Femur (tissue), 1 donor: ENCODE measurements at places on chromosomes 7 and 10.

GRCh38 chr7:119271147-119271779, 1001.7 kb upstream of the KCND2 start:
- no peak for DNase-seq

DNA sequence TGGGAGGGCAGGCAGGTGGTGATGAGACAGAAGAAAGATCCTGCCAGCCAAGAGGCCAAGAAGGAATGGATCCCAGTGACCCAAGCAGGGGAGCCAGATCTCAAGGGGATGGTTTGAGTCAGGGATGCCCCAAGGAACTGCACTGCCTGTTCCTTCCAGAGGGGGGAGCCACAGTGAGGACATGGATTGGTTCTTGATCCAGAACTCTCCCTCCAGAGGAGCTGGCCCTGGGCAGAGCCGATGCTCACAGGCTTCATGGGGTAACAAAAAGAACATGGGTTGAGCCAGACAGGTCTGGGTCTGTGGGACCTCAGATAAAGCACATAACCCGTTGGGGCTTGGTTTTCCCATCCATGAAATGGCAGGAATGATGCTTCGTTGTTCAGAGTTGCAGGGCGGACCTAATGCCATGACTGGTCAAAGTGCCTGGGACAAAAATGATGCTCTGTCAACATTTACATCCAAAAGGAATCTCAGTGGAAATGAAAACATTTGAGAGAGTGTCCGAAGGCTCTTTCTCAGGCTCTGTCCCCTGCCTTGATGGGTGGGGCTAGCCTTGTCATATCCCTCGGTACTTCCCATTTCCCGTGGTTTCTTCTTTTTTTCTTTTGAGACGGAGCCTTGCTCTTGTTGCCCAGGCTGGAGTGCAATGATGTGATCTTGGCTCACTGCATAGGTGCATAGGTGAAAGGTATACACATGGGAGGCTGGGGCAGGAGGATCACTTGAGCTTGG, 4.7 kb upstream of the DENND2A start:
- no peak for DNase-seq

- peak; percentile 86 for DNase-seq
These were observed 137.9 kb upstream of the MKI67 start for GRCh38 chr10:128263891-128264688.

DNA sequence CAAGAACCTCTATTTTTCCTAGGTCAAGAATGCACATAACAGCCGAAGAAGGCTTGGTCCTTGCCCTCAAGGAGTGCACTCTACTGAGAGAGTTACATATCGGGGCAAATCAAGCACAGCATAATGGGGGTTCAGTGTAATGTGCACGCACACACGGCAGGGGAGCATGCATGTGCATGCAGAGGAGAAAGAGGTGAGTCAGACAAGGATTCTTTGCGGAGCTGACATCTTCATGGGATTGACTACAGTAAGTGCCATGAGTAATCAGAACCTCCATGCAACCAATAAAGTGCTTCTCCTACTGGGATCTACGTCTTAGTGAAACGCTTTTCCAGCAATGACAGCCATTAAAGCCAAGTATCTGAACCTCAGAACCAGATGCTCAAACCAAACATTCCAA, 123.6 kb downstream of the RNF216 start:
- no peak for DNase-seq

- no peak for DNase-seq
These were observed 77.6 kb upstream of the A1CF start for GRCh38 chr10:50963063-50963462.

DNA sequence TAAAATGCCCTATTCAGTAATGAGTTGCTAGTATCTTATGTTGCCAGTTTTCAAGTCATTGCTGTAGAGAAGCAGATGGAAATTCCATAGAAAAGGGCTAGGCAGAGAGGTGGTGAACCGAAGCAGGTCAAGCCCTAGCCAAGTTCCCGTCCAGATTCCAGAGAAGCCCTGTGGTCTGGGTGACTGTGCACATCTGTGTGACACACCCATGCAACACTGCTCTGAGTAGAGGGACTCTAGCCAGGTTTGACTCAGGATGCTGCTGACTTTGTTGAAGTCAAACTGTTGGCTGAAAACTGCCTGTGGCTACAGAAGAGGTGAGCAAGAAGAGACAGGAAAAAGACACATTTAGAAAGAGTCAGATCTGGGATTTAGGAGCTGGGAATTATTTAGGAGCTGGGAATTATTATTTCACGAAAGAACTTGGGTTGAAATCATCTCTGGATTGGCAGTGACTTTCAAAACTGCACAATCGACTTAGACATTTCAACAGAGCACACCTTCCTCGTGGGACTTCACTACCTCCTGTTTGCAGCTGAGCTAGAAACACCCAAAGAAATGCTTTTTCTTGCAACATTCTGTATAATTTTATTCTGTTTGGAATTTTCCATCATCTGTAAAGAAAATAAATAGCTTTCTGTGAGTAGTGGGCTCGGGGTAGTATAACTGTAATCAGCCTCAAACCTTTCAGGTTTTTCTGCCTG, 149.1 kb upstream of the PRKCQ start:
- DNase-seq, result peak; percentile 29

- no peak for DNase-seq
These were observed 93.6 kb upstream of the PCBD1 start for GRCh38 chr10:70981936-70982335.

GRCh38 chr10:46297406-46298204, 10.8 kb downstream of the ANTXRL start:
- peak; percentile 17 for DNase-seq

- no peak for DNase-seq
These were observed 49.3 kb upstream of the KCNIP2 start for GRCh38 chr10:101892782-101893391.

GRCh38 chr10:96395931-96396877, 37.4 kb upstream of the OPALIN start:
- peak; percentile 82 for DNase-seq
